Activated naive CD4-positive, alpha-beta T cell (primary cell): ENCODE measurements at places on chromosomes 2 and 18.

- DNase-seq = no peak
These were observed 12.3 kb upstream of the ROCK2 start for GRCh38 chr2:11356764-11357163.

- DNase-seq = no peak
These were observed 270.6 kb downstream of the SS18 start for GRCh38 chr18:25819746-25820363.

- peak; percentile 15 for DNase-seq
These were observed 81.4 kb downstream of the BIN1 start for GRCh38 chr2:127025359-127026166.

- no peak for DNase-seq
These were observed 68.4 kb upstream of the PPP1CB start for GRCh38 chr2:28683100-28683706.

GRCh38 chr18:50373561-50374219 lies 1.2 kb upstream of the SKA1 start:
- DNase-seq = no peak
